ENCODE measurements at places on chromosomes 13 and 19.

DNA sequence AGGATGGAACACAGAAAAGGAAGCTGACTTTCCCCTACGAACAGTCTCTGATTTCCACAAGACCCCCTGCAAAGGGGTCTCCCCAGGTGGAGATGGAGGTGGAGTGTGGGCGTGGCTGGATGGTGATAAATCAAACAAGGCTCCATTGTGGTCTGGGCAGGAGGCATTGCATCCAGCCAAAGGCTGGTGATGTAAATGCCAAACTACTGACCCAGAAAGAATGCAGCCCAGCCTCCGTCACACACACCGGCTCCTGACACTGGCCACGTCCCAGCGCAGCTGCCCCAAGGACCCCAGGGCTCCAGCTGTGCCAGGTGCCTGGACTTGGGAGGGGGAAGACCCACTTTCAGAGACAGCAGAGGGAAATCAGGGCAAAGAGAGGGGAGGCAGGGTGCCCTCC lies 6.3 kb downstream of the SLC7A1 start:
- no peak for DNase-seq

DNA sequence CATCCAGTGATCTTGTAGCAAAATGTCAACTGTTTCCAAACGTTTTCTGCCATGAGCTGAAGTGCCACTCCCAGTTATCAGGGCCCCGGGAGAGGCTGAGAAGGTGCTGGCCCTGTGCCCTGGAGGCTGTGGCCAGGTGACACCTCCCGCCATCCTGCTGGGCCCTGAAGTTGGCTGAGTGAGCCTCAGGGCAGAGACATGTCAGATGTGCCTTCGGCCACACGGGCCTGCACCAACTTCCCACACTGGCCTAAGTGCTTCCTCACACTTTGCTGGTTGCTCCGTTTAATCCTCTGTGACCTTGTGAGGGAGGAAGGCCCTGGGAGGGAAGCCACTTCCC lies 4.8 kb downstream of the ADPRHL1 start:
- no peak for DNase-seq

GRCh38 chr13:23567906-23568460 lies 2.2 kb upstream of the TNFRSF19 start:
- DNase-seq, result no peak

GRCh38 chr13:34816245-34816884 lies 125.7 kb upstream of the NBEA start:
- DNase-seq, result peak; percentile 8

- no peak for DNase-seq
Measured at GRCh38 chr13:110438211-110438610, 123.3 kb downstream of the RAB20 start.

GRCh38 chr13:67827992-67828391 lies 597.9 kb upstream of the PCDH9 start:
- peak; percentile 4 for DNase-seq

DNA sequence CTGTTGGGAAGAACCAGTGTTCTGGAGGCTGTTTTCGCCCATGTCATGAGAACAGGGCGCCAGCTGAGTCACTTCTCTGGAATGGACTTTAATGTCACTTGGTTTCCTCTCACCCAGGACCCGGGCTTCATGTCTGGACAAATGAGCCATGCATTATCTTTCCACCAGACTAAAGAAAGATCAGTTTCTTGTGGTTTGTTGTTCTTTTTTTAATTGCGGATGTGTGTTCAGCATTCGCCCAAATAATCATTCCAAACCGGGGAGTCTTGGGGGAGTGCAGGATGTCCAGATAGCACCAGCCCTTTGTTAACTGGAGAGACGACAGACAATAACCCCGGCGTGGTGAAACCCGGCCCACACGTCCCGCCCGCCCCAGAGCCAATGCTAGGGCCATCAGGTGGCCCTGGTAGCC lies 102.5 kb downstream of the COL4A2 start:
- DNase-seq, result no peak

- no peak for DNase-seq
Measured at GRCh38 chr13:32850316-32851052, 165.7 kb upstream of the KL start.

DNA sequence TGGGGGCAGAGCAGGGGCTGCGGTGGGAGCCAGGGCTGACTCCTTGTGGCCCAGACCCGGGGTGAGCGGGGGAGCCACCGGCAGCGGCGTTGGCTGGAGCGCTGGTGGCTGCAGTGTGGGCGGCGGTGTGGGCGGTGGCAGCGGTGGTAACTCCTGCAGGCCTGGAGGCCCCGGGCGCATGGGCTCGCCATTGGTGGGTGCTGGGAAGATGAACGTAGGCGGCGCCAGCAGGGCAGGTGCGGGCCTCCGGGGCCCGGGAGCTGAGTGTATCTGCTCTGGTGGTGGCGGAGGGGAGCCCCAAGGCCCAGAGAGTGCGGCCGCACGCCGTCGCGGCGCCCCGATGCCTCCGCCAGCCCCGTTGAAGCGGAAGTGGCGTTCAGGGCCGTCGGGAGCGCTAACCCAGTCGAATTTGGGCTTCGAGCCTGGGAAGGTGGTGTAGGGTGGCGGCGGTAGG lies 2.0 kb downstream of the GGN start:
- no peak for DNase-seq

GRCh38 chr13:30105381-30105780 lies 202.0 kb downstream of the KATNAL1 start:
- no peak for DNase-seq

GRCh38 chr19:57443121-57443696 lies 8.1 kb downstream of the ZNF749 start:
- DNase-seq, result no peak

GRCh38 chr19:3536429-3537100 lies 2.4 kb upstream of the TEKTIP1 start:
- DNase-seq, result no peak

DNA sequence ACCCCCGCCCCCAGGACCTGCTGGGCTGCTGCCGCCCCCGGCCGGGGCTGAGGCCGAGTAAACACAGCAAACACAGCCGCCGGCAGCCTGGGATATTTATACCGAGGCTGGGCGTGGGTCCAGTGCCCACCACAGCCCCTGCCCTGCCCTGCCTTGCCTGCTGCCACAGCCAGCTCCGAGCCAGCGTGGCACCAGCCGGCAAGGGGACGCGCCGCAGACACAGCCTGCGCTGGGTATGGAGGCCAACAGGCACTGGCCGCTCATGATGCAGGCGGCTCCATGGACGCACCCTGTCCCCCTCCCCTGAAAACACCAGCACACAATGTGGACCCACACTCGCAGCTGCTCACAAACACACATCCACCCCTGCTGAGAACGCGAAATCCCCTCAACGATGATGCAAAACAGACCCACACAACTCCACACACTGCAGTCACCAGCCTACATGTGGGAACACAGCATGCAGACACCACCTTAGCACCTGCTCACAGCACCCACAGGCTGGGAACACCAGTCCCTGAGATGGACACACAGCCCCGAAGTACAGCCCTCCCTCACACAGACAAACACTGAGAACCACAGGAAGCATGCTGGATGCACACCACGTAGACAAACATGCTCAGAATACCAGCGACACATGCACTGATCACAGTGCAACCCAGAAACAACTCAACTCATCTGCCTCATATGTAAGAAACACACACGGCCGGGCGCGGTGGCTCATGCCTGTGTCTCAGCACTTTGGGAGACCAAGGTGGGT lies 16.2 kb downstream of the CCDC97 start:
- DNase-seq, result no peak

- DNase-seq, result no peak
Measured at GRCh38 chr13:95201814-95202651, 99.2 kb downstream of the ABCC4 start.

- DNase-seq, result no peak
Measured at GRCh38 chr13:80858131-80858530, 517.2 kb upstream of the SPRY2 start.

GRCh38 chr19:16001481-16002312 lies 52.9 kb downstream of the OR10H4 start:
- DNase-seq, result no peak

GRCh38 chr13:40328091-40328490 lies 338.4 kb downstream of the FOXO1 start:
- DNase-seq, result no peak

DNA sequence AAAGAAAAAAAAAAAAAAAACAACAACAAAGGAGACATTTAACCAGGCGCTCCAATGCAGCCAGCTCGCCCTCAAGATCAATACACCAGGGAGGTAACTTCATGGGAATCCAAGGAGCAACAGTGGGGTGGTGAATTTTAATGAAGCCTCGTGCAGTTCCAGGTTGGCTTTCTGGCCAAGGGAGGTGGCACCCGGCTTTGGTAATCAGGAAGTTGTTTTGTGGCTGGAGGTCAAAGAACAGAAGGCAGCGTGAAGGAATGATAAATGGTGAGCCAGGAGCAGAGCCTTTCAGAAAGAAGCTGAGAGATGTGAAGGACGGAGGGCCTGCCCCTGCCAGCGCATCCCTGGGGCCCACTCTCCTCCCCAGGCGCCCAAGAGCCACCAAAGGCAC lies 188.2 kb upstream of the TSC22D1 start:
- no peak for DNase-seq

GRCh38 chr19:29371251-29372090 lies 154.3 kb upstream of the VSTM2B start:
- no peak for DNase-seq

DNA sequence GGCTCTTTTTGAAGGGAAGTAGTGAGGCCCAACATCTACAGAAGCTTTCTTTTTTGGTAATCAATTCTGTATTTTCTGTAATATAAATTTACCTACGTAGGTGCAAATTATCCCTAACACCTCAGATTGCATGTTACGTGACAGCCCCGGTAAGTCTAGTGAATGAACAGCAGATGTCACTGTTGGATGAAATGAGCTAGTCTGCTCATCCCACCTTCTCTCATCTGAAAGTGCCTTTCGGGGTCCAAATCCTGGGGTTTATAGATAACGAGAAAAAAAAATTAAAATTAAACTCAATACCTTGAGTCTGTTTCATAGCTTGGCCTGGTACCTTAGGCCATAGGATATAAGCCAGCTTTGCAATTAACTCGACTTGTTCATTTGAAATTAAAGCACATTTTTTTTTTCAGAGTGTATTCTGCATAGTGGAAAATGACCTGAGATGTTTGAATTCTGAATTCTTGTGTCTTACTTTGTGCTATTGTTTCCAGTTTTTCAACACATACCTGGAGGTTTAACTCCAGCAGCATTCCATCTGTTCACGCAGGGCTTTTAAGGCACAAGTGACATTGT lies 548.2 kb downstream of the GPC5 start:
- DNase-seq, result peak; percentile 16

DNA sequence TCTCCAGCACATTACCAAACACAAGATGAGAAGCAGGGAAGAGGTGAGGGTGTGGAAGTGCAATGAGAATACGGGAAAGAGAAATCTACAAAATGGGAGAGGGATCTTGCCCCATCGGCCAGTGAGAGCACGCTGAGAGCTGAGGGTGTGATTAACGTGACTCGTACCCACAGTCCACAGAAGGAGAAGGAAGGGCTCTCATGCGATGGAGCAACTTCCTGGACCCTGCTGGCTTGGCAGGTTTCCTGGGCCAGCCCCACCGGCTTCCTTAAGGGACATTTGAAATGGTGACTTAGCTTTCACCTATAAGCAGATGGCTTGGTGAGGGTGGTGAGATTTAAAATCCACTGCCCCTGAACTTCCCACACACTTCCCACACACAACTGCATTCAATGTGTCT lies 740.1 kb downstream of the UQCRFS1 start:
- DNase-seq, result no peak

DNA sequence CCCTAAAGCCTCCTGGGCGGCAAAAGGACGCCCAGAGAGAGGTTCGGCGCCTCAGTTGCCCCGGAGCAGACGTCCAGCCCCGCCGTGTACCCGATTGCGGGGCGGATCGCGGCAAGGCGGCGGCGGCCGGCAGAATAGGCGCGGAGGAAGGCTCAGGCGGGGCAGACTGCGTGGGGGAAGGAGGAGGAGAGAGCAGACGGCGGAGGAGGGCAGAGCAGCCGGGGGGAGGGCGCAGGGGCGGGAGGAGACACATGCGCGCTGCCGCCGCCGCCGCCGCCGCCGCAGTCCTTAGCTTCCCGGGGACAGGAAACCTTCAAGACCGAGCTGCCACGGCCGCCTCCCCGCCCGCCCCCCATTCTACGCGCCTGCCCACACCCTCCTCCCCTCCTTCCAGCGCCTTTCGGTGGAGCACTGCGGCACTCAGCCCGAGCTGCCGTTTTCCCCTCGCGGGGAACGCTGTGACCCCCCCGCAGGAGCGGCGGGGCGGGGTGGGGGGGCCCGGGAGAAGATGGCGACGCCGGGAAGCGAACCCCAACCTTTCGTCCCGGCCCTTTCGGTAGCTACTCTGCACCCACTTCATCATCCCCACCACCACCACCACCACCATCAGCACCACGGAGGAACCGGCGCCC lies at the start of gene LRCH1:
Gene LRCH1 (plus strand): TSS at position 282 of the 632 bp plus-strand sequence. CDS start 227 bp downstream, at position 509.
- DNase-seq, result peak; percentile 90

GRCh38 chr13:107733276-107733675 lies 482.1 kb downstream of the LIG4 start:
- DNase-seq, result no peak

DNA sequence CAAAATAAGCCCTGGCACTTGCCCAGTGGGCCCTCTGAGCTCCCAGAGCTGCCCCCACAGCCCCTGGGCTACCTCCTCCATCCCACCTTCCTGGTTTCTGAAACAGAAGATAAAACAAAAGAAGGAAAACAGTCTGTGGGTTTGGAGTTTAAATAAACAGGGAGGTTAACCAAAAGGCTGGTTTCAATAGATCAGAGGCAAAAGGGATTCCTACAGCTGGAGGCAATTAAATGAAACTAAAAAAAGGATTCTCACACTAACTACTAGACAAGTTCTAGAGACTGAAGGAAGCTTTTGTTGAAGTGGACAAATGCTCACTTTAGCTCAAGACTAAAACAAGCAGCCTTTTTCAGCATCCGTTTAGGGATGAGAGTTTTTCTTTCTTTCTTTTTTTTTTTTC lies 569.8 kb downstream of the FGF9 start:
- DNase-seq, result no peak

- no peak for DNase-seq
Measured at GRCh38 chr19:41302624-41303351, 7.2 kb upstream of the CCDC97 start.

GRCh38 chr19:49489601-49490167 lies 2.3 kb downstream of the RPL13A start:
- DNase-seq, result no peak

GRCh38 chr13:36261011-36261410 lies 36.6 kb downstream of the CCDC169 start:
- DNase-seq, result no peak

DNA sequence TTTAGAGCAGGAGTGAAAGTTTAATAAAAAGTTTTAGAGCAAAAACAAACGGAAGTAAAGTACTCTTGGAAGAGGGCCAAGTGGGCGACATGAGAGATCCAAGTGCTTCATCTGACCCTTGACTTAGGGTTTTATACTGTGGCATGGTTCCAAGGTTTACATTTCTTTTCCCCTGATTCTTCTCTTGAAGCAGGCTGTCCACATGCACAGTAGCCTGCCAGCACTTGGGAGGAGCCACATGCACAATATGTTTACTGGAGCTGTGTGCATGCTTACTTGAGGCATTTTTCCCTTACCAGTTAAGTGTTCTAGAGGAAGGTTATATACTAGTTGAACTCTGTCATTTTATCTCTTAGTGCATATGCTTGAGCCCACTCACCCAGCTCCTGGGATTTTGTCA lies 295.6 kb downstream of the TBC1D4 start:
- no peak for DNase-seq

- no peak for DNase-seq
Measured at GRCh38 chr13:41058295-41059070, 2.8 kb upstream of the WBP4 start.

Data from HAP-1 (cell line).